ENCODE measurements at places on chromosomes 11 and 22. TPM values are rescaled to one million over a fixed set of nuclear protein-coding genes. Genes with fewer than 3 reads are reported as not detected.

Gene SPATA19
- total RNA-seq: not detected

Gene VEGFB
- total RNA-seq: 11.5 TPM

Gene TMEM191C
- total RNA-seq: 0.92 TPM

Gene OR10D3
- 0.67 TPM for total RNA-seq

Gene KRTAP5-5
- total RNA-seq: not detected

Gene MRPL40
- 19.9 TPM for total RNA-seq

Gene SLC6A5
- not detected for total RNA-seq

Gene OR10AG1
- not detected for total RNA-seq

DNA sequence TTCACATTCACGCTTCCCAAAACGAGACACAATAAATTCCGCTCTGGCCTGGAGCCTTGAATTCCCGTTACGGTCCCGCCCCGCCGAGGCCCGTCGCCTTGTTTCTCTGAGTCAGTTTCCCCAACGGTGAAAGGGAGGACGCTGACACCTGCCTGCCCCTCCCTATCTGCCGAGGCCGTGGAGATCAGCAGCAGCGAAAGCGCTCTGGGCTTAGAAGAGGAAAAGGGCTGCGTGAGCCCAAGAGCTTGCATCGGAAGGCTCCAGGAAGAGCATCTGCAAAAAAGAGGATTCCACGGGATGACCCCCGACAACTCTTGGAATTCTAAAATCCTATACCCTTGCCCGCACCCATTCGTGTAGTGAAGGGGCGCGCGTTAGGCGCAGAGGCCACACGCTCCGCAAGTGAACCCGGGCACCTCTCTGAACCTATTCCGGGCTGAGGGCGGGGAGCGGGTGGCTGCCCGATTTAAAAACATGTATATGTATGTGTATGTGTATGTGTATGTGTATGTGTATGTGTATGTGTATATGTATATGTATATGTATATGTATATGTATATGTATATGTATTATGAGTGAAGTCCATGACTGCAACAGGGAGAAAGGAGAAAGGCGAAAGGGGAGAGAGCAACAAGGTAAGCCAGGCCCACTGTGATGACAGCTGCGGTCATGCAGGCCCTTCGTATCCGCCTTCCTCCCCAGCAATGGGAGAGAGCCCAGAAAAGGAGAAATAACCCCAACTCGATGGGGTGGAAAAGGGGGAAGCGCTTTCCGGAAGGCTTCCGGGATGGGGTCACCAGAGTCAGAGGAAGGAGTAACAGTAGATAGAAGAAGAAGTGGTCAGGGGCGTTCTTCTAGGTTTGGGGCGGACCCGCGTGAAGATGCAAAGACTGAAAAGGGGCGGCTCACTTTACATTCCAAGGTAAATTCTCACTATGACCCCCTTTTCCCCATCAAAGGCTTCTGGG, 948 bp upstream of the MRTFA start:
- peaks cover 3% of the 10 kb centered on the region for H3K27me3 ChIP-seq
- peak overlapping the region; percentile 93 for H3K4me3 ChIP-seq
- DNase-seq: no peak
- peaks cover 29% of the 10 kb centered on the region for H3K4me1 ChIP-seq
- no peaks in the 10 kb centered on the region for H3K36me3 ChIP-seq
- H3K27ac ChIP-seq: peak overlapping the region; percentile 93

- peaks cover 9% of the 10 kb centered on the region for H3K27me3 ChIP-seq
- peaks cover 10% of the 10 kb centered on the region for H3K36me3 ChIP-seq
- peak overlapping the region; percentile 14 for H3K27ac ChIP-seq
These were observed 4.7 kb downstream of the FCHSD2 start for GRCh38 chr11:73137262-73137943.

DNA sequence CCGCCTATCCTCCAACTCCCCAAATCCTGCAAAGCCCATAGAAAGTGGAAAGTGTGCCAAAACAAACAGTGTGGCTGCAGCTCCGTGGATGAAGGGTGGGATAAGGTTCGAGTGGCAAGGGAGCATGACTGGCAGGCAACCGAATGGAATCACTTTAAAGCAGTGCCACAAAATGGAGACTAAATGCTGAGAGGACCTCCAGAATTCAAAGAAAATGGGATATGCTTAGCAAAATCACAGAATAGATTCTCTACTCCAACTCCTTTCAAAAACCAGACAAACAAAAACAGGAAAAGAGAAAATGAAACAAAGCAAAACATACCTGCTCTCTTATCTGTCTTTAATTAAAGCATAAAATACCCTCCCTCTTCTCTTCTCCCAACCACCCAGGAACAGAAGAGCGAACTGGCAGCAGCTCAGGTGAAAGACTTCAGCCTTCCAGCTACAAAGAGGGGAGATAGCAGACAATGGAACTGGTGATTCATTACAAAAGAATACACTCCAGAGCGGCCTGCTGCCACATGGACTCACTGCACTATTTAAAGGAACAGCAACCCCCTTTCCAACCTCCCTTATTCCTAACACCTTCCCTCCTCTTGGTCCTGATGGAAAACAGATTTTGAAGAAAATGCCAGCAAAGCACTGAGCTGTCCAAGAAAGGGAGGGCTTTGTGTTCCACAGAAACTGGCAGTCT, 118.5 kb downstream of the APOL5 start:
- peak overlapping the region; percentile 91 for H3K4me3 ChIP-seq
- peaks cover 8% of the 10 kb centered on the region for H3K27me3 ChIP-seq

- DNase-seq: no peak
- peaks cover 40% of the 10 kb centered on the region for H3K4me1 ChIP-seq
- peak overlapping the region; percentile 98 for H3K27ac ChIP-seq
- H3K36me3 ChIP-seq: peaks cover 49% of the 10 kb centered on the region
- peak overlapping the region; percentile 71 for H3K4me3 ChIP-seq
These were observed 2.6 kb upstream of the VWCE start for GRCh38 chr11:61297746-61298145.

DNA sequence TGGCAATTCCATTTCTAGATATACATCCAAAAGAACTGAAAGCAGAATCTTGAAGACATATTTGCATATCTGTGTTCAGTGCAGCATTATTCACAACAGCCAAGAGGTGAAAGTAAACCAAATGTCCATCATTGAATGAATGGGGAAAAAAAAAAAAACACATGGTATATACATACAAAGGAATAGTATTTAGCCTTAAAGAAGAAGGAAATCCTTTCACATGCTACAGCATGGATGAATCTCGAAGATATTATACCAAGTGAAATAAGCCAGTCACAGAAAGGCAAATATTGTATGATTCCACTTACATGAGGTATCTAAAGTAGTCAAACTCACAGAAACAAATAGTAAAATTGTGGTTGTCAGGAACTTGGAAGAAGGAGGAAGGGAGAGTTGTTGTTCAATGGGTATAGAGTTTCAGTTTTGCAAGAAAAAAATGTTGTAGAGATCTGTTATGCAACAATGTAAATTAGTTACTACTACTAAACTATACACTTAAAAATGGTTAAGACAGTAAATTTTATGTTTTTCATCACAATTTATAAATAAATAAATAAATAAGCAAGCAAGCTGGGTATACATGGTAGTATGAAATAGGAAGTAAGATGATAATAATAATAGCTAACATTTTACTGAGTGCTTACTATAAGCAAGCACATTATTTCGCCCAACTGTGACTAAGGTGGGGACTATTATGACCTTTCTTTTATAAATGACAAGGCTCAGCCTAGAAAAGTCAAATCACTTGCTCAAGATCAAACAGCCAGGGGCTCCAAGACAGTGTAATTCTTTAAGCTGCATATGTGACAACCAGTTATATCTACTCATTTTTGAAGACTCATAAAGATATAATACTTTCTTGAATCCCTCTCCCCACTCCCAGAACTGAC, 50.0 kb downstream of the FAM168A start:
- H3K27me3 ChIP-seq: no peaks in the 10 kb centered on the region
- H3K4me3 ChIP-seq: no peak overlapping the region
- no peaks in the 10 kb centered on the region for H3K36me3 ChIP-seq
- H3K27ac ChIP-seq: no peak overlapping the region
- peaks cover 13% of the 10 kb centered on the region for H3K4me1 ChIP-seq

- H3K4me3 ChIP-seq: peak overlapping the region; percentile 84
- H3K27ac ChIP-seq: peak overlapping the region; percentile 70
- peaks cover 17% of the 10 kb centered on the region for H3K36me3 ChIP-seq
- DNase-seq: no peak
- peaks cover 8% of the 10 kb centered on the region for H3K4me1 ChIP-seq
These were observed 1.7 kb downstream of the TM7SF2 start for GRCh38 chr11:65113361-65113756.

DNA sequence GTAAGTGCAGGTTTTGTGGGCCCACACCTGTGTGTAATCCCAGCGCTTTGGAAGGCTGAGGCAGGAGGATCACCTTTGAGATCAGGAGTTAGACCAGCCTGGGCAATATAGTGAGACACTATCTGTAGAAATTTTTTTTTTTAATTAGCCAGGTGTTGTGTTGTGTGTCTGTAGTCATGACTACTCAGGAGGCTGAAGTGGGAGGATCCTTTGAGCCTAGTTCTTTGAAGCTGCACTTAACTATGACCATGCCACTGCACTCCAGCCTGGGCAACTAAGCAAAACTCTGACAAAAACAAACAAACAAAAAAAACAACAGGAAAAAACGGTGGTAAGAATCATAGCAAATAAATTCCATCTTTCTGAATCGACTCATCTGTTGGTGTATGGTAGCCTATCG, 268.6 kb upstream of the PDGFD start:
- H3K36me3 ChIP-seq: no peaks in the 10 kb centered on the region
- no peak overlapping the region for H3K4me3 ChIP-seq
- H3K27ac ChIP-seq: no peak overlapping the region
- no peaks in the 10 kb centered on the region for H3K27me3 ChIP-seq

- H3K4me3 ChIP-seq: no peak overlapping the region
- H3K27me3 ChIP-seq: no peaks in the 10 kb centered on the region
- H3K36me3 ChIP-seq: no peaks in the 10 kb centered on the region
- no peak overlapping the region for H3K27ac ChIP-seq
- DNase-seq: no peak
These were observed 208.5 kb upstream of the MTMR2 start for GRCh38 chr11:96132437-96132836.

- H3K36me3 ChIP-seq: peaks cover 42% of the 10 kb centered on the region
- no peak overlapping the region for H3K27ac ChIP-seq
- H3K27me3 ChIP-seq: no peaks in the 10 kb centered on the region
- peaks cover 21% of the 10 kb centered on the region for H3K4me1 ChIP-seq
- no peak overlapping the region for H3K4me3 ChIP-seq
- no peak for DNase-seq
These were observed 97.1 kb downstream of the EXT2 start for GRCh38 chr11:44192462-44193100.

DNA sequence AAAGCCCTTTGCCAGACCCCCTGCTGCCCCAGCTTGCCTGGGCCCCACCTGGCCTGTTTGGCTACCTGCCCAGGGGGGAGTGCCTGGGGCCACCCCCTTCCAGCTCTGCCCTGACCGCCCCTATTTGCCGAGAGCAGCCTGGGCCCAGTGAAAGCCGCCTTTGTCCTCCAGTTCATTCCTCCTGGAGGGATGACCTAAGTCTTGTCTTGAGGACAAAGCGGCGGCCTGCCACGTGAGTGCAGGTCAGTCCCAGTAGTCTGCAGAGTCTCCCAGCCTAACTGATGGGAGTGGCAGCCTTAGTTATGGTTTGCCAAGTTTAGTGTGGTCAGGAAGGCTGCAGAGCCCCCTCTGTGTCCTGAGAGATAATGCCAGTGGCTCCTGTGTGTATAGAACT, 115.9 kb upstream of the CRYBB3 start:
- no peak overlapping the region for H3K4me3 ChIP-seq
- no peaks in the 10 kb centered on the region for H3K36me3 ChIP-seq
- peaks cover 25% of the 10 kb centered on the region for H3K4me1 ChIP-seq
- no peak for DNase-seq
- H3K27ac ChIP-seq: no peak overlapping the region
- H3K27me3 ChIP-seq: peaks cover 3% of the 10 kb centered on the region

DNA sequence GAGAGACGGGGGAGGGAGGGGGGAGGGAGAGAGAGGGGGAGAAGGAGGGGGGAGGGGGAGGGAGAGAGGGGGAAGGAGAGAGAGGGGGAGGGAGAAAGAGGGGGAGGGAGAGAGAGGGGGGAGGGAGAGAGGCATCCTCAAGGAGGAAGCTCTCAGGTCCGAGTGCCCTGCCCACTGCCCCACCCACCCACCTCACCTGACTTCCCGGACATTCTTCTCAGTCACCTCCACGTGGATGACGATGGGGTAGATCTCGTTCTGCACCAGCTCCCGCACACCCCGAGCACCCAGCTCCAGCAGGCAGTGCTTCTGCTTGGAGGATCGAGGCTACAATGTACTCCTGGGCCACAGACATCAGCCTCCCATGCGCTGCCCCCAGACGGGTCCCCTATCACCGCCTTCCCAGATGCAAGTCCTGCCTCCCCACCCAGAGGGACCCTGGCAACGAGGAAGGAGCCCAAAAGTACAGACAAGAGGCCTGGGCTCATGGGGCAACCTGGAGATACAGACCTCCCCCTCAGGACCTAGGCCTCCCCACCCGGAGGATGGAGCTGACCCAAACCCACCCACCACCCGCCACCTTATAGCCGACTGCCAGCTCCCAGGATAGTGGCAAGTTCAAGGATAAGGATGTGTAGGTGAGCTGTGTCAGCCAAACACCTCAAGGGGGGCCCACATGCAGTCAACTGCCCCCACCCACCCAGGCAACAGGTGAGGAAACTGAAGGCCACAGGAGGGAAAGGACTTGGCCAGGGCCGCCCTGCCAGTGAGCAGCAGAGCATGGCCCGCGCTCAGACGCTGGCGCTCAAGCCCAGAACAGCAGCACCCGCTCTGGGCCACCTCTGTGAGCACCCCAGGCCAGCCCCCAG, 5.6 kb upstream of the MFNG start:
- H3K4me1 ChIP-seq: peaks cover 15% of the 10 kb centered on the region
- H3K4me3 ChIP-seq: no peak overlapping the region
- H3K27ac ChIP-seq: no peak overlapping the region
- peaks cover 16% of the 10 kb centered on the region for H3K27me3 ChIP-seq
- peaks cover 26% of the 10 kb centered on the region for H3K36me3 ChIP-seq

DNA sequence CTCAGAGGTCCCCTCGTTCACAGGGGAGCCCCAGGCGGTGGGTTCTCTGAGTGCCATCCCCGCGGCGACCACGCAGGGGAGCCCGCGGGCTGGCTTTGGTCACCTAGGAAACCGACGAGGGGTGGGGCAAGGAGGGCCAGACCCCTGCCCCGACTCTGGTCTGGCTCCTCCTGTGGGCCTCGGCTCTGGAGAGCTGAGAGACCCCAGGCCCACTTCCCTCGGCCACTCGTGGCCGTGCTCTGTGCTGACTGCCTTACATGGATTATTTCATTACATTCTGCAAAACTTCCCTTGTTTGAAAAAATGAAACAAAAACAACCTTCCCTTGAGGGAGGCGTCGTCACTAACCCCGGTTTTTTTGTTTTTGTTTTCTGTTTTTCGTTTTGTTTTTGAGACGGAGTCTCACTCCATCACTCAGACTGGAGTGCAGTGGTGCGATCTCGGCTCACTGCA, 15.1 kb upstream of the CYTH4 start:
- peak; percentile 83 for DNase-seq
- peak overlapping the region; percentile 58 for H3K27ac ChIP-seq
- no peaks in the 10 kb centered on the region for H3K27me3 ChIP-seq
- no peaks in the 10 kb centered on the region for H3K36me3 ChIP-seq
- H3K4me3 ChIP-seq: no peak overlapping the region
- H3K4me1 ChIP-seq: no peaks in the 10 kb centered on the region

- H3K27ac ChIP-seq: peak overlapping the region; percentile 88
- no peak overlapping the region for H3K4me3 ChIP-seq
- peaks cover 38% of the 10 kb centered on the region for H3K4me1 ChIP-seq
- peaks cover 10% of the 10 kb centered on the region for H3K36me3 ChIP-seq
- peaks cover 7% of the 10 kb centered on the region for H3K27me3 ChIP-seq
- peak; percentile 14 for DNase-seq
These were observed 3.9 kb upstream of the NUP50 start for GRCh38 chr22:45159652-45160462.

GRCh38 chr22:19849835-19850762, 4.6 kb downstream of the GNB1L start:
- DNase-seq: no peak
- no peak overlapping the region for H3K27ac ChIP-seq
- peaks cover 15% of the 10 kb centered on the region for H3K27me3 ChIP-seq

Measured in endothelial cell (in vitro differentiated cells).